Type B pancreatic cell (in vitro differentiated cells): ENCODE measurements at places on chromosomes 2 and 18. TPM values are rescaled to one million over a fixed set of nuclear protein-coding genes. Genes with fewer than 3 reads are reported as not detected.
A peak's percentile ranks its signal among the peaks of the same experiment; 100 is the strongest.

Gene DNAH6
- 0.62 and 3.8 TPM in 2 replicates for total RNA-seq

Gene POTEC
- total RNA-seq, result not detected in 2 replicates

Gene STK17B
- 20.0 and 27.2 TPM in 2 replicates for total RNA-seq

Gene FBXO41
- 5.2 and 5.5 TPM in 2 replicates for total RNA-seq

Gene WDR35
- total RNA-seq, result 4.5 and 15.0 TPM in 2 replicates

DNA sequence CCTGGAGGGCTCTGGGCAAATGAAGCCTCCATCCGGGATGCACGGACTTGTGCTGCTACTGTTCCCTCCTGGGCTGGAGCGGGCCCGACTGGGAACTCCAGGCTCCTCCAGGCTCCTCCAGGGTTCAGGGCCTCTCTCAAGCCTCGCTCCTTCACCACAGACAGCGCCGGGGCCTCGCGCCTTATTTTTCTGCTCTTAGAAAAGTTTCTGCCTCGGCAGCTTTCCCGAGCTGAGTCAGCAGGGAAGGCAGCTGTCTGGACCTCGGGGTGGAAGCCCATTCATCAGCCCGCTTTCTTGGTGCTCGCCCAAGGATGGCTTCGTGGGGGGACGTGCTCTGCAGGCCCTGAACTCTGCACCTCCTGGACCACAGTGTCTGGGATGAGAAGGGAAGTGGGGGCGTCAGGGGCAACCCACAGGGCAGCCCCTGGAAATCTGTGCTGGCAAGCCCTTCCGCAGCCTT, 12.9 kb upstream of the TEX51 start:
- peaks cover 4% of the 10 kb centered on the region for H3K4me1 ChIP-seq
- DNase-seq, result no peak
- H3K4me3 ChIP-seq, result no peak overlapping the region

DNA sequence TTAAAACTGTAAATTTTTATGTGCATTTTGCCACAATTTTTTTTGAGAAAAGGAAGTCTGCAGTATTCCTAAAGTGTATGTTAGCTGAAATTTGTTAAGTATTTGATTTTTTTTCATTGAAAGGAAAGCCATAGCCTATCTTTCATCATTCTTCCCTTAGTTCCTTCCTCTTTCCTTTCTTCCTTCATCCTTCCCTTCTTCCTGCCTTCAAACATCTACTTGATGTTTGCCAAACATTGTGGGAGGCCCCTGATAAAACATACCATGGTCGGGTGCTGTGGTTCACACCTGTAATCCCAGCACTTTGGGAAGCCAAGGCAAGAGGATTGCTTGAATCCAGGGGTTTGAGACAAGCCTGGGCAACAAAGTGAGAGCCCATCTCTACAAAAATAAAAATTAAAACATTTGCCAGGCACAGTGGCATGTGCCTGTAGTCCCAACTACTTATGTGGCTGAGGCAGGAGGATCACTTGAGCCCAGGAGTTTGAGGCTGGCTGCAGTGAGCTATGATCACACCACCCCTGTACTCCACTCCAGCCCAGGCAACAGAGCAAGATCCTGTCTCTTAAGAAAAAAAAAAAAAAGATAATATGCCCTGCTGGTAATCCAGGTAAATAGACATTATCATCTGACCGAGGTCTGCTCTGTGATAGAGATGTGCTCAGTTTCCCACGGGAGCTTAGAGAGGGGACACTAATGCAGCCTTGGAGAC, 278.4 kb upstream of the STON1 start:
- H3K36me3 ChIP-seq, result no peaks in the 10 kb centered on the region
- no peaks in the 10 kb centered on the region for H3K27me3 ChIP-seq
- H3K27ac ChIP-seq, result no peak overlapping the region
- no peak for DNase-seq
- H3K4me3 ChIP-seq, result no peak overlapping the region

DNA sequence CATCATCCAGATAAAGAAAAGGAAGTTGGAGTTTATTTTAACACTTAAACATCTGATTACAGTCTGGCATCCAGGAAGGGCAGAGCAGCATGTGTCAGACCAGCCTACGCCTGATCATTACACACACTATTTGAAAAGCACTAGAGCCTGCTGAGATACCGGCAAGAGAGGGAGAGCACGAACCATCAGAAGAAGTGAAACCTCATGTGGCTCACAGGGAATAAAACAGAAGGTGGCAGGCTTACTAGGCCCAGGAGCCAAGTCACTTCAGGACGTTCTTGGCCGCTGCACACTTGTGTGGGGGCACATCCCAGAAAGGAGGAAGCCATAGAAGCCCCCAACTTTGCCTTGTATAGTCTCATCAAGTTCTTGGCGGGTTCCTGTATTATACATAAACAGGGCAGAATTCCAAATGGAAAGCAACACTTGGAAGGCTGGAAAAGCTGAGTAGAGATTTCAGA, 105.5 kb downstream of the UGGT1 start:
- H3K27me3 ChIP-seq, result no peaks in the 10 kb centered on the region
- H3K4me1 ChIP-seq, result peaks cover 7% of the 10 kb centered on the region
- no peak for DNase-seq
- H3K27ac ChIP-seq, result peak overlapping the region; percentile 18

DNA sequence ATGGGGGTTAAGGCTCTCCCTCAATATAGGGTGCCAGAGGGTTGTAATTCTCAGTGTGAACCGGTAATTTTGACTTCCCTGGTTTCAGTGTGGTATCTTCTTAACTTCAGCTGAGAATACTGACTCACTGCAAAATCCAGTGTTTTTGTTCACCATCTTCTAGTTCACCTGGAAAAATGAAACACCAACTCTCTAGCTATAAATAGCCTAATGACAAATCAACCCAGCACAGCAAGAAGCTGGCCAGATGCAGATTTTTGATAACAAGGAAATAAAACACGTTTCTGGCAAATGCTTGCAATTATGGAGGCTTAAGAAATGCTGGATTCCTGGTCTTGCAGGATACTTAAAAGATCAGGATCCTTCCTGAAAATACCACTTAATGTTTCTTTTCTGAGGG, 192.3 kb downstream of the CLIP4 start:
- H3K36me3 ChIP-seq, result peaks cover 5% of the 10 kb centered on the region
- no peak overlapping the region for H3K4me3 ChIP-seq
- H3K27me3 ChIP-seq, result peaks cover 10% of the 10 kb centered on the region

DNA sequence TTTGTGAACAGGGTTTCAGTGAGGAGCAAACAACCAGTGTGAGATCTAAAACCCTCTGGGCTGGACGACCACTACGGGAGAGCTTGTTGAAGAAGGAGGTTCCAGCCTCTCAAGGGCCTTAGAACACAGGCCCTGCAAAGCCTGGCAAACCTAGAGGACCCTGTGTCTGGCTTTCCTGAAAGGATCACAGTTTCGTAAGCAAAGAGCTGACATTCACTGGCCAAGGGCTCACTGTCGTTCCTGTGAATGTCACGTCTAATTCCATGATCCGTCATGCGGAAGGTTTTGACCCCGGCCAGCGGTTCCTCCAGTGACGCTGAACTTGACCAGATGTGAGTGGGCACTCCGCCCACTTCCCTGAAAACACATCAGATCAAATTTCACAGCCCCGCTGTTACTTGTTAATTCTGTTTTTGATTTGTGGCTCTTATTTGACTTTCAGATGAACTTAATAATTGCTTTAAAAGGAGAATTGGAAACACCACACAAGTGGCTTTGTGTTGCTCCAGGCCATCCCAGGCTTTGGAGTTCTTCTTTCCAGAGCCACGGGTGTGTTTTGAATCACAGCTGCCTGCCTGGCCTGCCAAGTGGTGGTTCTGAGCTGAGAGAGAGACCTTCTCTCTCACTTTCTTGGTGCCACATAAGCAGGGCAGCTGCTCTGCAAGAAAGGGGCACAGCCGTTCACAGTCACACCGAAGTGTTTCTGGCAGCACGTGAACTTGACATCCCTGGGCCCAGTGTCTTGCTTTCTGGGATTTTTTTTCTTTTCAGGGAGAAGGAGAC, 308.4 kb downstream of the NDUFA10 start:
- H3K4me1 ChIP-seq, result peaks cover 20% of the 10 kb centered on the region
- DNase-seq, result peak; percentile 62
- H3K4me3 ChIP-seq, result peak overlapping the region; percentile 57
- H3K27ac ChIP-seq, result peak overlapping the region; percentile 49
- H3K27me3 ChIP-seq, result no peaks in the 10 kb centered on the region

GRCh38 chr2:240436683-240437550, 1.5 kb downstream of the GPC1 start:
- H3K27ac ChIP-seq, result no peak overlapping the region
- peaks cover 9% of the 10 kb centered on the region for H3K4me1 ChIP-seq
- H3K36me3 ChIP-seq, result no peaks in the 10 kb centered on the region
- H3K4me3 ChIP-seq, result peak overlapping the region; percentile 82
- no peak for DNase-seq

DNA sequence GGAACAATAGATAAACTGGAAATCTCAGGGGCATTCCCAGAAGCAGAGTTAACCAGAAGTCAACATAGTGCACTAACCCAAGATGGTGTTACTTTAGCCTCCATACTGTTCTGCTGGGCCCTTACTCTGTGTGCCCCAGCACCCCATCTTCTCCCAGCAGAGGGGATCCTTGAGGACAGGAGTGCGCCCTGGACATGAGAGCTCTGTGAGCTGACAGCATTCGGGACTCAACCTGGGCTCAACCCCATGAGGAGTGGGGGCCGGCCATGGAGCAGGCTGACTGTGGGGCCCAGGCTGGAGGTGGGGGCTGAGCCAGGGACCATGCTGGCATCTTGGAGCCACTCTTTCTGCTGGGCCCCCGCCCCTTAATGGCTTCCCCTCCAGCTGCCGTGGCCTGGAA, 156.3 kb upstream of the HS6ST1 start:
- peaks cover 19% of the 10 kb centered on the region for H3K4me1 ChIP-seq
- H3K27ac ChIP-seq, result peak overlapping the region; percentile 19
- H3K4me3 ChIP-seq, result no peak overlapping the region
- peak; percentile 58 for DNase-seq
- no peaks in the 10 kb centered on the region for H3K36me3 ChIP-seq

DNA sequence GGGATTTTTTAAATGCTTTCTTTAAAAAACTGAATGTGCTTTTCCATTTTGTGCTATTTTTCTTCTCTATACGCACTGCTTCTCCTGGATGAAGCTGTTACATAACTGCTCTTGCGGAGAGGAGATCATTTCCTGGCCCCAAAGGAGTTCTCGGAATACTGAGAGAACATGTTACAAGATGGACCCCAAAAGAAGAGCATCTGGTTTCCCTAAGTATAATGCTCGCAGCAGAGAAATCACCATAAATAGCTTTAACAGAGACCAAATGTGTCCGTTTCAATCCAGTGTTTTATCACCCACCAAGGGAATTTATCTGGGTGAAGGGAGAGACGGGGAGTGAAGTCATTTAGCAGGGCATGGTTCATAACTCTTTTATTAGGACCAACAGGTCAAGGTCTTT, 80.1 kb downstream of the RBM43 start:
- DNase-seq, result no peak
- no peak overlapping the region for H3K27ac ChIP-seq
- peaks cover 31% of the 10 kb centered on the region for H3K4me1 ChIP-seq
- H3K4me3 ChIP-seq, result peak overlapping the region; percentile 10

- no peak overlapping the region for H3K27ac ChIP-seq
- H3K27me3 ChIP-seq, result peaks cover 14% of the 10 kb centered on the region
These were observed 31.9 kb downstream of the MYO7B start for GRCh38 chr2:127567351-127567854.

DNA sequence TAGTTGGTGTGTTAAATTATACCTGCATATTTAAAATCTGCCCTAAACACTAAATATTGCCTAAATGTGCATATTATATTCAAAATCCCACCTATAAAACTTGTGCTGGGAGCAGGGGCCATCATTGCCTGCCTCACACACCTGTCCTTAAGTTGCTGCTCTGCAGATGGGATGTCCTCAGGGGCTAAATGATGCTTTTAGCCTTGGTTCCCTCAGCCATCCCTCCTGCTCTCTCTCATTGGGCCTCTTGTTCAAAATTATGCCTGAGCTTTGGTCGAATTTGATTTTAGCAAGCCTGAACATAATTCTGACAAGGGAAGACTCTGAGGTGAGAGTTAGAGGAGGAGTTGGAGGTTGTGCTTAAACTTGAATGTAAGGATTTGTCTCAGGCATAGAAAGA, 318.3 kb upstream of the RAB12 start:
- H3K36me3 ChIP-seq, result no peaks in the 10 kb centered on the region
- H3K27ac ChIP-seq, result no peak overlapping the region
- no peak overlapping the region for H3K4me3 ChIP-seq

GRCh38 chr2:62569907-62570841, 64.2 kb upstream of the TMEM17 start:
- peaks cover 39% of the 10 kb centered on the region for H3K27me3 ChIP-seq
- peak overlapping the region; percentile 74 for H3K27ac ChIP-seq
- no peaks in the 10 kb centered on the region for H3K36me3 ChIP-seq
- DNase-seq, result no peak

GRCh38 chr2:205171261-205171940, 510.9 kb upstream of the NRP2 start:
- peaks cover 4% of the 10 kb centered on the region for H3K36me3 ChIP-seq
- no peak overlapping the region for H3K4me3 ChIP-seq
- no peak for DNase-seq
- peaks cover 22% of the 10 kb centered on the region for H3K4me1 ChIP-seq
- no peaks in the 10 kb centered on the region for H3K27me3 ChIP-seq

DNA sequence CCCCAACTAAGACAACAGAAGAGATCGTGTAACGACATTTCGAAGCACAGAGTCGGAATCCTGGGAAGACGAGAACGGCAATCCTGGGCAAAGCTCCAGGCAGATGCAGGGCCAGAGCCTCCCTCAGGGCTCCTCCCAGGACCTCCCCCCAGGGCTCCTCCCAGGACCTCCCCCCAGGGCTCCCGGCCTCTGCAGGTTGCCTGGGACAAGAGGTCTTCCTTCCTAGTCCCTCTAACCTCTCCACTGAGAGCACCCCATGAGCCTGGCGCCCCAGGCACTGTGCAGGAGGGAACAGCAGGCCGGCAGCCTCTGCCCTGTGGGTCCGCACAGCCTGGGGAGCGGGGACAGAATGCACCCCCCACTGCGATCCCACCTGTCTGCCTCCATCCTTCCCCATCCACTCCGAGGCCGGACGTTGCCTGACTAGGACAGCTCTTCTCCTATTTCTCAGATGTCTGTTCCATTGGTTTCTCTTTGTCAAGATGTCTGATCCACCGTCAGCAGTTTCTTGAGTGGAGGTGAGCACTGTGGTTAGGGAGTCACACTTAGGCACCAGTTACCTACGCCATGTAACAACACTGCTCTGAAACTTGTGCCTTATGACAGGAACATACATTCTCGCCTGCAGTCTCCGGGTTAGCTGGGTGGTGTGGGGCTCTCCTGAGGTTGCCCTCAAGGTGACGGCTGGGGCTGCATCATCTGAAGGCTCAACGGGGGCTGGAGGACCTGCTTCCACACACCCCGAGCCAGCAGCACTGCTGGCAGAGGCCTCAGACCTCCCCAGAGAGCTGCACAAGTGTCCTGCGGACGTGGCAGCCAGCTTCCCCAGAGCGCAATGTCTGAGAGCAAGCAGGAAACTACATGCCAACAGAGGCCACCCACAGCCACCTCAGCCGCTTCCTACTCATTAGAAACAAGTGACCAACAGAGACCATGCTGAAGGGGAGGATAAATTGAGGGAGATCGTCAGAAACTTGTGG, 28.9 kb downstream of the ADI1 start:
- peak; percentile 58 for DNase-seq
- peaks cover 10% of the 10 kb centered on the region for H3K4me1 ChIP-seq
- H3K27ac ChIP-seq, result no peak overlapping the region
- no peak overlapping the region for H3K4me3 ChIP-seq
